ENCODE measurements at places on chromosomes 16 and 17. TPM values are rescaled to one million over a fixed set of nuclear protein-coding genes. Genes with fewer than 3 reads are reported as not detected.

Gene FKBP10
- 228 TPM for total RNA-seq

Gene RAB26
- total RNA-seq = 0.97 TPM

GRCh38 chr17:4165301-4166010, 22.5 kb downstream of the CYB5D2 start:
- no peak for DNase-seq

DNA sequence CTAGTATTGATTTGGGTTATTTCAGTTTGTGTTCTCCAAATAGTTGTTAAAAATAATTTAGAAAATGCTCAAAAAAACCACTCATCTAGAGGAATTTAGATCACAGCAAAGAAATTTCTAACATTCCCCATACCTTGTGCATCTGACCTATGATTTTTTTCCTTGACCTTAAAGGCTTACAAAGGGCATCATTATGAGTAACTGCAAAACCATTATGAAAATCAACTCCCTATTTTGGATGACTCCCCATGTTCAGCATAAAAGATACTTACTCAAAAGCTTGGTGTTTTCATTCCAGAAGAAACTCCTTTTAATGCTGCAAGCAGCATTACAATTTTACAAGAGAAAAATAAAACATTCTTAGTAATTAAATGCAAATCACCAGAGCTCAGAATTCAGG, 83.2 kb downstream of the GRIN2A start:
- DNase-seq = peak; percentile 41

DNA sequence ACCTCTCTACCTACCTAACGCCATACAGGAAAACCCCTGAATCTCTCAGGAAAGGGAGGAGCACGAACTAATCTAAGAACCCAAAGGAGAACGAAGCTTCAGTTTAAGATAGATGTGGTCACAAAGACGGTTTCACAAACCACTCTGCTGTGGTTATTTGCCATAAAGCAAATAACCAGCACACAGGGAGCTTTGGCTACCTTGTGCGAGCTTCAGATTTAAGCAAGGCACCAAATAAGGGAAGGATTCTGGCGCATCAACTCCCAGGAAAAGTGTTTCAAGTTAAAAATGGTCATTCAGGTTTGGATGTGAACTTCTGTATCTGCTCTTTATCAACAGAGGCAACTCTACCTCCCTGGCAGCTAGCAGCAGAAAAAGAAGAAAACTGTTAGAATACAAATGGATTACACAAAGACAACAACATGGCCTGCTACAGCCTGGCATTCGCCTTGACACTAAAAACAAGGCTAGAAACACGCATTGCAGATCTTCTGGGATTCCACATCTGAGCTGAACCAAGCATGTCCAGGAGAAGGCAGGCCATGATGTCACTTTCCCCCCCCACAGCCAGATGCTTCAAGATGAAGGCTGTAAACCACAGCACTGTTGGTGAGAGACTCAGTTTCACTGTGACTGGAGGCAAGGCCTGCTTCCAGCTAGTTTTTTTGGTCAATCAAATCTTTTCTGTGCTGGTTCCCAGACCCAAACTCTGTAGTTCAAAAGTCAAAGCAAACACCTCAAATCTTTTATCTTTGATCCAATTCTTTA, 43.6 kb downstream of the SMG6 start:
- peak; percentile 76 for DNase-seq

DNA sequence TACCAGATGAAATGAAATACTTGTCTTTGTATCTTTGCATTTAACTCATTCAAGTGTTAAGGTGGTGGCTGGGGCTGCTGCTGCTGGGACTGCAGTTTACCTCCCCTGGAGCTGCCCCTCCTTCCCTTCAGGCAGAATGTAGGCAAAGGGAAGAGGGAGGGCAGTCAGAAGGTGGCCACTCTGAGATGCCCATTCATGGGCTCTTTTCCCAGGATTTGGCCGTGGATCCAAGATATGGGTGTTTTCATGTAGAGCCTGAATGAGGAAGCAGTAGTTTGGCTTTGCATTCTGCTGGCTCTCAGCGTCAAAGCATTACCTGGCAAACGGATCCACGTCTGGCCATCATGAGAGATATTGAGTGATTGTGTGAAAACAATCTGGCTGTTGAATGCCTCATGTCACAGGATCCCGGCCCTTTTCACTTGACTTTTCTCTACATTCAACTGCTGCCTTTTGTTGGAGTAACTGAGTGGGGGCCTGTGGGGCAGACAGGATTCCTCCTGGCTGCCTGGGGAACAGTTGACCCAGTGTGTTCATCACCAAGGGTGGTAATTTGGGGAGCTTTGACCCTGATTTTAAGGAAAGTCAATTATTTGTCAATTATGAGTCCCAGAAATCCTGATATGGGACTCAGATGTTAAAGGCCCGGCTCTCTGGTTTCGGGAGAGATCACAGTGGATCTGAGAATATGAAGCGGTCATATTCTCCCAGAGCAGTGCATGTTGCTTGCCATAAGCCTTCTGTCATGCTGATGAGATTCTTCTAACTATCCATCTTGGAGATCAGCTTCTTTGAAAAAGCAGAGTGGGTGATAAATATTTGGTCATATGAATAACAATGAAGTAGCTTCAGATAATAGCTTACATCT, 236.8 kb downstream of the IRX3 start:
- no peak for DNase-seq

Measured in fibroblast of villous mesenchyme (primary cell).